Endothelial cell (in vitro differentiated cells): ENCODE measurements at places on chromosomes 3 and 15.

- DNase-seq: no peak
These were observed 1.7 kb upstream of the DNAJC17 start for GRCh38 chr15:40808861-40809450.

GRCh38 chr3:128376516-128376915, 90.2 kb downstream of the DNAJB8 start:
- no peak for DNase-seq

DNA sequence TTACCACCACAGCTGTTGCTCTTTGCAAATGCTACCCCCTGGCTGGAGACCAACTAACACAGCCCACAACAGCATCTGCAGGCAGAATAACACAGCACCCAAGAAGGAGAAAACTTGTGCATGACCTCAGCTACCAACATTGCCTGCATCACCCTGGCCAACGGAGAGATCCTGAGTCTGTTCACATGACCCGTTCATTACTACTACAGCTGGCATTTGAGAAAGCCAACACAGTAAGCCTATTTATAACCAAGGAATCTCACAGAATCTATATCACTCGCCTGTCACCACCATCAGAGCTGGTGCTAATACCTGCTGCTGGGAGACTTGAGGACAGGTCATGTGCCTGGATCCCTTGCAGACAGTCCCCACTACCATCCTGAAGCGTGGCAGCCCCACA, 215.2 kb downstream of the POLQ start:
- DNase-seq: no peak

DNA sequence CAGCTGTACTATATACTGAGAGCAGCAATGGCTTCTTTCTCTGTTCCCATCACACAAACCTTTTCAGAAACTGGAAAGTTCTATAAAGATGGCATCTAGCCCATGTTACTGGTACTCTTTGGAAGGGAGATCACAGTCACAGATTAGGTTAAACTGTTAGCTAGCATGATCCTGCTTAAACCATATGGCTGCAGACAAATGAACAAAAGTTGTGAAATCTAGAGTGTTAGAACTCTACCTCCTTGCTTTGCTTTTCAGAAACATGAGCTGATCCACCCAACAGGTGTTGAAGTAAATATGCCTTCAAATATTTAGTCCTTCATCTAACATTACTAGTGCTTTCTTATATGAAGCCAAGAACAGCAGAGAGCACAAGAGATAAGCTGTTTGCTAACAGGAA, 102.6 kb downstream of the SNRK start:
- no peak for DNase-seq

- DNase-seq: no peak
These were observed 961.7 kb downstream of the FHIT start for GRCh38 chr3:60289341-60290121.

- no peak for DNase-seq
These were observed 36.5 kb downstream of the ALS2CL start for GRCh38 chr3:46656778-46657556.

DNA sequence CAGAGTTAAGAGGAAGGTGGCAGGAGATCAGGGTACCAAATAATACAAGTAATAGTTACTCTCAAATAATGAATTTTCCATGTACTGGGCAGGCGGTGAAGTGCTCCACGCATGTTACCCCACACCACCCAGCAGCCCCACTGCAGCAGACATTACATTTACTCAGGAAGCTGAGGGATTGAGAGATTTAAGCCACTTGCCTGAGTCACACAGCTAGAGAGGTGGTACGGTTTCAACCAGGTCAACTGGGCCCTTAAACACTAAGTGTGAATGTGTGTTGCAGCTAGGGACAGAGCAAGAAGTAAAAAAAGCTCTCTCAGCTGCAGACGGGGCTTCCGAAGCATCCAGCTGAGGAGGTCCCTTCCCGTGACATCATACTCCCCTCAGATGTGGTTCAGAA, 91.3 kb downstream of the PRICKLE2 start:
- no peak for DNase-seq

GRCh38 chr3:193129607-193130006, 111.4 kb upstream of the PLAAT1 start:
- DNase-seq: no peak

DNA sequence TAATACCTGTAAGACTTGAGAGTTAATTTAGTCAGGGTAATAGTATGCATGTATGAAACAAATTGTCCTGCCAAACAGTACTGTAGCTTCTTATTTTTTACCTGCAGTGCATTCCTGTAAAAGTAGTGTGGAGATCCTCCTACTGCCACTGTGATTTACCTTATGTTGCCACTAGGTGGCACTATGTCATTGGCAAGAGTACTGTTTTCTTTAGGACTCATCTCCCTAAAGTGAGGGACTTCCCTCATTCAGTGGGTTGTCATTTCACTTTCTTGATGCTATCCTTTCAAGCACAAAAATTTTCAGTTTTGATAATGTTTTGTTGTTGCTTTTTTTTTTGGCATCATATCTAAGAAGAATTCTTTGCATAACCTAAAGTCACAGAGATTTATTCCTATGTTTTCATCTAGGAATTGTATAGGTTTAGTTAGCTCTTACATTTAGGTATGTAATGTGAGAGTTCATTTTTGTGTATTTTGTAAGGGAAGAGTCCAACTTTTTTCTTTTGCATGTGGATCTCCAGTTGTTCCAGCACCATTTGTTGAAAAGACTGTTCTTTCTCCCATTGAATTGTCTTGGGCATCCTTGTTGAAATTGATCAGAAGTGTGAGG, 105.7 kb downstream of the AKAP13 start:
- peak; percentile 59 for DNase-seq

DNA sequence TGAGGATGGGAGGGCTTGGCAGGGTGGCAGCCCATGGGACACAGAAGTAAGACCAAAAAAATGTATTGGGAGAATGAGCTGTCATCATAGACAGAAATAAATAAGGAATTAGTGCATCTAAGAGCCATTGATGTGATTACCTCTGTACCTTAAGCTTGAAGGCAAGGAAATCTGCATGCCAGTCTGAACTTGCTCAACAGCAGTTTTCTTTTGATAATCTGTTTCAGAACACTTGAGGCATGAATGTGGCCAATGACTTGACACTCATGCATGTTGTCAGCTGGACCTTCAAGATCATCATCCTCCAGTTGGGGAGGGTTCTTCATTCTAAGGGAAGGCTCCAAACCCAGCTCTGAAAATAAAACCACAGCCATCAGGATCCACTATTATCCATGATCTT, 148.5 kb downstream of the DCLK3 start:
- no peak for DNase-seq

- no peak for DNase-seq
These were observed 72.0 kb downstream of the TFG start for GRCh38 chr3:100781301-100781700.

- DNase-seq: peak; percentile 48
These were observed 475 bp downstream of the SPSB4 start for GRCh38 chr3:141051443-141052200.

- no peak for DNase-seq
These were observed 16.1 kb downstream of the MAP6D1 start for GRCh38 chr3:183809270-183809669.

GRCh38 chr3:165521131-165521871, 315.9 kb downstream of the BCHE start:
- no peak for DNase-seq

DNA sequence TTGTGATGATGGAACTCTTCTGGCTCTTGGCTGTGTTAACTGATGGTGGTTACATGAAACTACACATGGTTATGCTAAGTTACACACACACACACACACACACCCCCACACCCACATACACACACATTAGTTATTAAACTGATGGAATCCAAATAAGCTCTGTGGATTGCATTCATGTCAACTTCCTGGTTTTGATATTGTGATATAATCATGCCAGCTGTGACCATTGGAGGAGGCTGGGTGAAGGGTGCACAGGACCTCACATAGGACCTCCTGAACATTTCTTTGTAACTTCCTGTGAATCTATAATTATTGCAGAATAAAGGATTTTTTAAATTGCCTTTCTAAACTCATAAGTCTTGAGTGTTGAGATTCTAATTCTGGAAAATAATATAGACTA, 58.9 kb upstream of the LIMD1 start:
- DNase-seq: no peak

GRCh38 chr15:40511472-40512133, 40.8 kb downstream of the CHST14 start:
- peak; percentile 54 for DNase-seq

GRCh38 chr3:122928396-122929187, 99.0 kb downstream of the SEMA5B start:
- DNase-seq: no peak

- no peak for DNase-seq
These were observed 46.8 kb upstream of the MCF2L2 start for GRCh38 chr3:183475016-183475763.

DNA sequence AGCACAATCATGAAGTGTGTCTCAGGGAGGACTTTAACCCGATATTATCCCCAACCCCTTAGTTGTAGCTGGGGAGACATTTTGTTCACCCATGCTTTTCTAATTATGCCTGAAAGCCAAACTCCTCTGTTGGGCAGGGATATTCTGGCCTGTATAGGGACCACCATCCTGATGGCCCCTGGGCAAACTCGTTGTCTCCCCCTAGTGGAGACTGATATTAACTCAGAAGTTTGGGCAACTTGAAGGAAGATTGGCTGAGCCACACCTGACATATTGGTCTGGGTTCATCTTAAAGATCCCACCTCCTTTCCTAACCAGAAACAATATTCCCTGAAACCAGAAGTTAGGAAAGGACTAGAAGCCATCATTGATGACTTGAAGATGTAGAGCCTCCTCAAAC, 42.3 kb downstream of the TM4SF18 start:
- DNase-seq: no peak

DNA sequence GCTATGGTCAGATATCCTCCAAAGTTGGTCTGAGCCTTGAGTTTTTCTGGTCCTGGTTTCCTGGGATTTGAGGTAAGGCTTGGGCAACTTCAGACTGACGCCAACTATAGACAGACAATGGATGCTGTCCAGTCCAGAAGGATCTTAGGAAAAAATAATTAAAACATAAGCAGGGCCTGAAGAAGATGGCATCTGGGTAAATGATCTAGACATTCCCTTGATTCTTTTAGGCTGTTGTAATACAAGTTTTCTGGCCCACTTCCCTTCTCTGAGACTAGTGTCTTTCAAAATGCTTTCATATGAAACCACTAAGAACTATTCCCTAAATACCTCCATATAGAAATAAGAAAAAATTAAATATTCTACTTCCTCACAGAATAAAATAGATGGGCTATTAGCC, 47.7 kb upstream of the PLXND1 start:
- no peak for DNase-seq

DNA sequence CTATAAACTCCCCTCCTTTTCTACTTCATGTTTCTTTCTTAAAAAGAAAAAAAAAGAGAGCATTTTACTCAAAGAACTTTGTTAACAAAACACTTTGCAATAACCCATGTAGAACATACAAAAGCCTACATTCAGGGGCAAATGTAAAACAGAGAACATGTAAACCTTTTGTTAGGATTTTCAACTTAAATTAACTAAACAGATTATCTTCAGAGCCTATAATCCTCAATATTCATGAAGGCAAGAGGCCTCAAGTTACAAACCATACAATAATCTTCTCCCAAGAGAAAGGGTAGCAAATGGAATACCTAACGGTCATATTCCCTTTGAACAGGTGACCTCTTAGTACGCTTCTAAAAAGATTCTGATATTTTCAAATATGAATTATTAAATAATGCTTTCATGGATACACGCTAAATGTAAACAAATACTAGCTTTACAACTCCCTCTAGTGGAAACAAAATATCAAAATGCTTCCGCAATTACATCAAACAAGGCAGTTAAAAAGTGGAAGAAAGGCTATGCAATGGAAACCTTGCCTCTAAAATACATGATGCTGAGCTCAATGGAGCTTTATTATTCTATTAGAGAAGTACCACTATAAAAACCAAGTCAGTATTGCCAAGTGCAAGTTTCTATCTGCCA, 9.9 kb downstream of the CEP152 start:
- DNase-seq: no peak

GRCh38 chr3:82000773-82001172, 239.3 kb upstream of the GBE1 start:
- DNase-seq: no peak

DNA sequence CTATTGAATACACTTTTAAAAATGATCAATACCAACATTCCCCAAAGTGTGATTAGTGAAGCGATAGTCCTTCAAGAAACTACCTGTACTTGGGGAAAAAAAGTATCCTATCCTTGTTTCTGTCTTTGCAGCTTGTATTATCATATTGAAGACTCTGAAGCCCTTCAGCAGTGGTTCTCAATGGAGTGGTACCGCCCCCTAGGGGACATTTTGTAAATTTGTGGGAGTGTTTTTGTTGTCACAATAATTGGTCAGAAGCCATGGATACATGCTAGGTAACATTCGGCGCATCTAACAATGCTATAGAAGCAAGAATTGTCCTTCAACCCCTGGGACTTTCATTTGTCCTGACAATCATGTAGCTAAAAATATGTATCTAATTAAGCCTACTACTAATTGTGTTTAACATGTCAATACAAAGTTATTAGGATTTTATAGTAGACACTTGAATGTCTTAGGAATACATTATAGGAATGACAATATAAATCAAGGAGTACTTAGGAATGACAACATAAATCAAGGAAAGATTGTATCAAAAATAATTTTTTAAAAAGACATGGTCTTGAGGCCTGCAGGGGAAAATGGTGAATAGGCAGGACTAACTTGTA, 53.7 kb downstream of the NMD3 start:
- DNase-seq: peak; percentile 66

DNA sequence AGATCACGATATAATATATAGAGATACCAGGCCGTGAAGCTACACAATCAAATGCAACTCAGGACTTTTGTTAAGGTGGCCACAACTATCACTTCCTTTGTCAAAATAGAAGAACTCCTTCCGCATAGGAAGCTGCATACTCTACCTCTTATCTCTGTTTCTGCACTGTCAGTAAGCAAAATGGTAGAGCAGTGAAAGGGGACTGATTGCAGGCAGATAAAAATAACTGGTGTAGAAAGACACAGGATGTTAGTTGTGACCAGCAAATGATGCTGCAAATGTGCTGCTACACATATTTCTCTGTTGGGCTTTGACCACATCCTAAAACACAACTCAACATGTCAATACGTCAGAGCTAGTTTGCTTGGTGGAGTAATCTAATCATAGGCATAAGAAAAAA, 16.3 kb upstream of the TRAT1 start:
- DNase-seq: no peak

DNA sequence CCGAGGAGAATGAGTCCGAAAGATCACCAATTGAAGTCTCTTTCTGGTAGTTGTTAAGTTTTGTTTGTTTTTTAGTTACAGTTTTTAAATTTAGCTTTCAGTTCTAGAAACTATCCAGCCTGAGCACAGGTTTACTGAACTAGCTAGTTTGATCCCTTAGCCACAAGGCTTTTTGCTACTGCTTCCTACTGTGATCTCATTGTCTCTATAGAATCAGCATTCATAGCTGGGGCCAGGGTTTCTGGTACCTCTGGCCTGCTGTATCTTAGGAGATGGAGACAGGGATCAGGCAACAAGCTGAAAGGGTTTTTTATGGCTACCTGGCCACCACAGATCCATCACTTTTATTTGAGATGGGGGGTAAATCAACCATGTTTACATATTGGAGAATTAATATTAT, 37.0 kb downstream of the GOLM2 start:
- no peak for DNase-seq

GRCh38 chr3:39013289-39013688, 38.5 kb downstream of the SCN11A start:
- DNase-seq: no peak

- no peak for DNase-seq
These were observed 11.0 kb upstream of the MUSTN1 start for GRCh38 chr3:52845691-52846431.

- no peak for DNase-seq
These were observed 163.0 kb downstream of the TBC1D5 start for GRCh38 chr3:17579289-17580031.
